Hindlimb muscle (tissue), 1 donor: ENCODE measurements at places on chromosomes 13 and 19.

DNA sequence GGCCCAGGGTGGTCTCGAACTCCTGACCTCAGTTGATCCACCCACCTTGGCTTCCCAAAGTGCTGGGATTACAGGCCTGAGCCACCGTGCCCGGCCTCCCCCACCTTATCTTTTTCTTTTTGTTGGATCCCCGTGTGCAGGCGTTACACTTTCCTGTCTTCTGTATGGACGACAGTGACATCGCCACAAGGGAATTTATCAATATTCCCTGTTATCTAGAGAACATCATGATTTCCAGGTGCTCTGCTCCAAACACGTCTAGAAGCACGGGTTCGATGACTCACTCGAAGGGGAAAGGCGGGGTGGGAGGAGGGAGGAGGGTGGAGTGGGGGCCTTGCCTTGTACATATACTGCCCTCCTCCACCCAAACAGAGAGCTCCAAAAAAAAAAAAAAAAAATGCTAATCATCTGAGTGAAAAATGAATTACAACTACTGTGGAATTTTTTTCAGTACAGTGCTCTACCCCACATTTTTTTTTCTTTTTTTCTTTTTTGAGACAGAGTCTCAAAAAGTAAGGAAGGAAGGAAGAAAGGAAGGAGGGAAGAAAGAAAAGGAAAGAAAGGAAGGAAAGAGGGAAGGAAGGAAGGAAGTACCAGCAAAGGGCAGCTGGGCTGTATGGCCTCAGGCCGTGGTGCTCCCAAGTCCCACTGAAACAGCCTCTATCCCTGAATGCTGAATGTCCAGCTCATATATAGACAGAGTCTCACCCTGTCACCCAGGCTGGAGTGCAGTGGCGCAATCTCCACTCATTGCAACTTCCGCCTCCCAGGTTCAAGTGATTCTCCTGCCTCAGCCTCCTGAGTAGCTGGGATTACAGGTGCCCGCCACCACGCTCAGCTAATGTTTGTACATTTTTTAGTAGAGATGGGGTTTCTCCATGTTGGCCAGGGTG lies 36.8 kb downstream of the INSR start:
- no peak for DNase-seq

DNA sequence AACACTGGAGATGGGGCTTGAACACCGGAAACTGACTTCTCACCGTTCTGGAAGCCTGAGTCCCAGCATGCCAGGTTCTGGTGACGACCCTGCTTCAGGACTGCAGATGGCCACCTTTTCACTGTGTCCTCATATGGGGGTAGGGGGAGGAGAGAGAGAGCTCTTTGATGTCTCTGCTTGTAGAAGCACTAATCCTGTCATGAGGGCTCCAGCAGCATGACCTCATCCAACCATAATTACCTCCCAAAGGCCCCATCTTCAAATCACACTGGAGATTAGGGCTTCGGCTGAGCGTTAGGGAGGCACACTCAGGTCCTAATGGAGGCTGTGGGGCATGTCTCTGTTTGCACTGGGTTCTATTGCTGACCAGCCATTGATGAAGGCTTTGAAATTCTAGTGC lies 255.3 kb downstream of the TEX29 start:
- no peak for DNase-seq

- peak; percentile 100 for DNase-seq
Measured at GRCh38 chr19:38849860-38850435, at the start of gene HNRNPL. Gene HNRNPL, minus strand, starts transcription at chr19:38849986. Its CDS starts 20 bp downstream, at chr19:38849966.

DNA sequence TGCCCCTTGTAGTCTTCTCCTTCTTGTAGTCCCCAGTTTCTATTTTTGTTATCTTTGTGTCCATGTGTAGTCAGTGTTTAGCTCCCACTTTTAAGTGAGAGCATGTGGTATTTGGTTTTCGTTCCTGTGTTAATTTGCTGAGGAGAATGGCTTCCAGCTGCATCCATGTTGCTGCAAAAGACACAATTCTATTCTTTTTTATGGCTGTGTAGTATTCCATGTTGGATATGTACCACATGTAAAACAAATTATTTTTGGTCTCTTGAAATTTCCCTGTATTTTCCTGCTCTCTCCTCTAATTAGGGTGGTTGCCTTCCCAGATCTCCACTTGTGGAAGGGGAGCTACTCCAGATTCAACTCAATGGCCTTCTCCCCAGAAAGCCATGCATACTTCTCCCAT lies 813.8 kb downstream of the UQCRFS1 start:
- no peak for DNase-seq

- no peak for DNase-seq
Measured at GRCh38 chr19:501646-502045, 5.4 kb downstream of the MADCAM1 start.

DNA sequence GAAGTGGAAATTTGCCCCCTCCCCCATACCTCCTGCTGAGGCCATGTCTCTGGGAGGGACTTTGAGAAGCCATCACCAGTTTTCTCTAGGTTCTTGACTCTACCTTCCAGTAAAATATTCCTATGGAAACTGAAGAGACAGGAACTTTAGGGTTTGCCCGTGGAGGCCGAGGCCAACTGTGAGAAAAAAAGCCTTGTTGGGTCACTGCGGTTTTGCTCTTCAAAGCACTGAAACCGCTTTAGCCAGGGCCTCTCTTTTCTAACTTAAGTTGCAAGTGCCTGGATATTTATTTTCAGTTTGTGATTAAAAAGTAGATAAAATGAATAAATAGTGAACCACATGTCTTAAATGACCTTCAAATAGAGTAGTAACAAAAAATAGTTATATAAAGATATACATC lies 159.7 kb upstream of the TSC22D1 start:
- DNase-seq = no peak

DNA sequence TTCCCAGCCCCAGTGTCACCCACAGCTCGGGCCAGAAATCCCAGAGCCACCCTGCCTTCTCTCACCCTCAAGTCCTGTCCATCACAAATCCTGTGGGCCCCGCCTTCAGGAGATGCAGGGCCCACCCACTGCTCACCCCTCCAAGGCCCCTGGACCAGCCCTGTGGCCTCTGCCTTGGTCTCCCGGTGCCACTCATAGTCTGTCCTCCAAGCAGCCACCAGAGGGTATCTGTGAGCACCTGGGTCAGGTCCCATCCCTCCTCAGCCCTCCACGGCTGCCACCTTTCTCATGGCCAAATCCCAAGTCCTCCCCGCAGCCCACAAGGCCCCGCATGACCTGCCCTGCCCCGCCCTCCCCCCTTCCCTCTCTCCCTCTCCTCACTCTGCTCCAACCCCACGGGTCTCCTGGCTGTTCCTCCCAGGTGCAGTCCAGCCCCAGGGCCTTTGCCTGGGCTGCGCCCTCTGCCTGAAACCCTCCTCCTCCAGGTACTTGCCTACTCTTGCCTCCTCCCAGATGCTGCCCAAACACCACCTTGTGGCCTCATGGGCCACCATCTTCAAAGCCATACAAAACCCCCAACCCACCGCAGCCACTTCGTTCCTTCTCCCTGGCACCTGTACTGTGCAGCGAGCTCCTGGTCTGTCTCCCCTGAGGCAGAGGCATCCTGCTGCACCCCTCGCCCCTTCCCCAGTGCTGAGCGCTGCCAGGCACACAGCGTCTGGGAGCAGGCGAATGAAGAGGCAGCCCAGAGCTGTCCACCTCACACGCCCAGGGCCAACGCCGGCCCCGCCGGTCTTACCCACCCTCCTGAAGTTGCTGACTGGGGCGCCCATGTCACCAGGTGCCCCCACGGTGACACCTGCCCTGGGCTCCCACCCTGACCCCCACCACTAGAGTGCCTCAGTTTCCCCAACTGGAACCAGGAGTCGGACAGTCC lies 13.2 kb upstream of the UQCR11 start:
- no peak for DNase-seq

DNA sequence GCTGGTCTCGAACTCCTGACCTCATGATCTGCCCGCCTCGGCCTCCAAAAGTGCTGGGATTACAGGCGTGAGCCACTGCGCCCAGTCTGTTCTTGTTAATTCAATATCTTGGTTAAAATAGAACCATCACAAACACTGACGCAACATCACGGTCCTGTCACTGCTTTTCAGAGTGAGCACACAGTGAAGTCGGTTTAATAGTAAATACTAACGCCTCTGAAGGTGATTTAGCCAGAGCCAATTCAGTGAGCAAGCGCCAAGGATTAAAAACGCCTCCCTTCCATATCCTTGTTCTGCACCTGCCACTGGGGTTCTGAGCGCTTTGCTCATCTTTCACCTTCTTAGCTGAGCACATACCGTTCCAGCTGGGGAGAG lies 30.3 kb downstream of the LAMP1 start:
- DNase-seq = no peak

GRCh38 chr13:110607675-110608224 lies 7.6 kb upstream of the NAXD start:
- DNase-seq = no peak

DNA sequence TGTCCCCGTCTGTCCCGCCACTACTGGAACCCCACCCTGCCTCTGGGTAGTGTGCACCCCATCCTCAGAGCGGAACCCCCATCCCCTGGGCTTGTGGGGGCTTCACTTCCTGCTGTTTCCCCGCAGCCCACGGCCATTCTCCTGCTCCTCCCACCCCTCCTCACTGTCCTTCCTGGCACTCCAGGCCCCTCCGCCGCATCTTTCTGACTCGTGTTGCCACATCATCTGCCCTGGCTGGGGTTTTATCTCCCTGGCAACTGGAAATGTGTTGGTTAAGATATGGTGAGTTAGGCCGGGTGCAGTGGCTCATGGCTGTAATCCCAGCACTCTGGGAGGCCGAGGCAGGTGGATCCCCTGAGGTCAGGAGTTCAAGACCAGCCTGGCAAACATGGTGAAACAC lies 37.3 kb downstream of the KDM4B start:
- DNase-seq = no peak
